ENCODE measurements at places on chromosomes 6 and 20.

- DNase-seq, result no peak
Measured at GRCh38 chr20:63346131-63347080, 14.7 kb downstream of the CHRNA4 start.

GRCh38 chr20:41030061-41030460 lies 1.4 kb downstream of the TOP1 start:
- peak; percentile 12 for DNase-seq

GRCh38 chr20:5945963-5946362 lies 4.4 kb downstream of the TRMT6 start:
- DNase-seq, result no peak

DNA sequence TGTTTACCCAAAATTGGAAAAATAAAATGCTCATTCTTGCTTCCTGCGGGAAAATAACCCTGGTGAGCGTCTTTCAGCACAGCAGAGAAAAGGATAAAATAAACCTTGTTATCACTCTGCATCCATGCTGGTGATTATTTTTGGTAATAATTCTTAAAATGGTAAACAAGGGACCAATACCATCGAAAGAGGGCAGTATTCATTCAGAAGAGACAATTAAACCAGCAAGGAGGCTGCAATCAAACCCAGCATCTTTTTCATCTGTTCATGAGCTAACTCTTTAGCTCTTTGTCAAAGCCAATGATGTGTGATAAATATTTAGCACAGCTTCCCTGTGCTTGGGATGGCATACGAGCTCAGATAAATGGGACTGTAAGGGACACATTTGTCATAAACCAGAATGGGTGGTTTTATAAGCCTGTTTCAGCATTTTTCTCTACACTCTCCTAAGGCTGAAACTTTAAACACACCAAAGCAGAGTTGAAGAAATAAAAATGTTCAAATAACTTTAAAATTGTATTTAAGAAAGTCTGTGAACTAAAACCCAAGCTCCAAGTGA lies 34.4 kb downstream of the CDH26 start:
- DNase-seq, result no peak

Measured in lung microvascular endothelial cell (primary cell).